ENCODE measurements at places on chromosomes 16 and 17.
A peak's percentile ranks its signal among the peaks of the same experiment; 100 is the strongest.

DNA sequence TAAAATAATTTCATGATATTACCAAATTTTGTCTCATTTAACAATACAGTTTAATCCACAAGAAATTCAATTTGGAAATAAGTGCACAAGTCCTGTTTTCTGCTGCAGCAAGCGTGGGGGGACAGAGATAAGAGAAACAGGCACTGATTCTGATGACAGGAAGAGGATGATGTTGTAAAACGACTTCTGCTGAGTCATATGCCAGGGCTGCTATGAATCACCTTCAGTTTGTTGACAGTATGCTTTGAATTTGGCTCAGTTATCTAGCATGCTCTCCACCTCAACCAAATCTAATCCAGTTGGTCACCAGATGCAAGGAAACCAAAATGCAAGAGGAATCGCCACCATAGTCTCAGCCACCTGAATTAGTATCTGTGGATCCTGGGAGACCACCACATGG, 244.1 kb upstream of the MON1B start:
- DNase-seq = peak; percentile 58

- DNase-seq = no peak
Measured at GRCh38 chr17:20043021-20043420, 33.9 kb downstream of the SPECC1 start.

DNA sequence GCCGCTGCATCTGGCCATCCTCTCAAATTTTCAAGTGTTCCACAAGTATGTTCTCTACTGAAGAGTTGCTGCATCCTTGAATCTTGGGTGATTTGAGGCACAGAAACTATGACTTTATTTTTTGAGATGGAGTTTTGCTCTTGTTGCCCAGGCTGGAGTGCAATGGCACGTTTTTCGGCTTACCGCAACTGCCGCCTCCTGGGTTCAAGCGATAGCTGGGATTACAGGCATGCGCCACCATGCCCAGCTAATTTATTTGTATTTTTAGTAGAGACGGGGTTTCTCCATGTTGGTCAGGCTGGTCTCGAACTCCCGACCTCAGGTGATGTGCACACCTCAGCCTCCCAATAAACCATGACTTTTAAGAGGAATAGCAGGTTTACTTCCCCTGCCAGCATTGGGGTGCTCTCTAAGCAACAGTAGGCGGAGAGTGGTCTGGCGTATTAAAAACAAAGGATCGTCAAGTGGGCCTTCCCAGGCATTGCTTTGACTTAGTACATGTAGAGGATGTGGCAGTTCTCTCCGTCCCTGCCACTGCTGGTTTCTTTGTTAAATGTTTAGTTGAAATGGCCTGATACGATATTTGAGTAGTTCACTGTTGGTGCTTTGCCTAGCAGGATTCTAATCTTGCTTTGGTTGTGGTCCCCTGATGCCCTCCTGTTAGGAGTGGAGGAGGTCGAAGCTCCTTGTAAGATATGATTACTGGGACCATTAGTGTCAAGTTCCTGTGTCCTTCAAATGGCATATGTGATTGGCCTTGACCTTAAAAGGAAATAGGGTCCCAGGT, 9.5 kb downstream of the PYCARD start:
- DNase-seq = no peak

DNA sequence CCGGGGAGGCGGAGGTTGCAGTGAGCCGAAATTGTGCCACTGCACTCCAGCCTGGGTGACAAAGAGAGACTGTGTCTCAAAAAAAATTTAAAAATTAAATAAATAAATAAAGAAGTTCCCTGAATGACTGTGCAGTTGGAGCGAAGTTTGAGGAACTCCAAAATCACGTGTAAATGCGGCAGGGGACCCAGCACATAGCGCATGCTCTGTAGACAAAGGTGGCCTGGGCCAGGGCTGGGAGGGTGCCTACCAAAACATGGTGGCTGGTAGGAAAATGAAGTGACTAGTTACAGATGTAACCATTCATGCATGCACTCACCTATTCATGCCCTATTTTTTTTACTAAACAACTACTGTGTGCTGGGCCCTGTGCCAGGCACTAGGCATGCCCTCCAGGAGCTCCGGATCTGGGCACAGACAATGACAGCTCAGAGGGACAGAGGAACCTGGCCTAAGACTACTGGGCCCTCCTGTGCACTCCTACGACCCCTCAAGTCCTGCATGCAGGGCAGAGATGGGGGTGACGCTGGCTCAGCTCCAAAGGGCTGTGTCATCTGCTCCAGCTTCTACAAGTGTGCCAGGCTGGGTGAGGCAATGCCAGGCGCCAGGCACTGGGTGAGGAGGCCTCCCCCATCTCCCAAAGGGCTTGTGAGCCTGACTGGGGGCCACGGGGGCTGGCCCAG, 65.3 kb downstream of the RMI2 start:
- no peak for DNase-seq

DNA sequence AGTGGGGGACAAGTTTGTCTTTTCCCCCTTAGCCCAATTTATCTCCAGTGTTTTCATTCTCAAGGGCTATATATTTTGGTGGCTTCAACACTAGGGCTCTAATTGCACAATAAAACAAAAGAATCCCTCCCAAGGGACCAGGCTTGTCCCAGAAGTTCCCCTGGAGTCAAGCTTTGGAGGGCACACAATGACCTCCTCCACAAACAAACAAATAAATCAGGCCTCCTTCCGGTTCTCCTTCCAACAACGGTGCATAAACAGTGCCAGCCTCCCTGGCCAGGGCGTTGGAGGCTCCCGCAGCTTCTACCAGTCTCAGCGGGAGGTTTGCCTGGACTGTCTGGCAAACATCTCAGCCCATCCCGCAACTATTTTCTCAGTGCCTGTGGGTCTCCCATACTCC, 188.0 kb upstream of the FOXF1 start:
- no peak for DNase-seq

GRCh38 chr16:13781575-13782338, 138.2 kb upstream of the ERCC4 start:
- DNase-seq = no peak
